ENCODE measurements at places on chromosomes 6 and 20.

DNA sequence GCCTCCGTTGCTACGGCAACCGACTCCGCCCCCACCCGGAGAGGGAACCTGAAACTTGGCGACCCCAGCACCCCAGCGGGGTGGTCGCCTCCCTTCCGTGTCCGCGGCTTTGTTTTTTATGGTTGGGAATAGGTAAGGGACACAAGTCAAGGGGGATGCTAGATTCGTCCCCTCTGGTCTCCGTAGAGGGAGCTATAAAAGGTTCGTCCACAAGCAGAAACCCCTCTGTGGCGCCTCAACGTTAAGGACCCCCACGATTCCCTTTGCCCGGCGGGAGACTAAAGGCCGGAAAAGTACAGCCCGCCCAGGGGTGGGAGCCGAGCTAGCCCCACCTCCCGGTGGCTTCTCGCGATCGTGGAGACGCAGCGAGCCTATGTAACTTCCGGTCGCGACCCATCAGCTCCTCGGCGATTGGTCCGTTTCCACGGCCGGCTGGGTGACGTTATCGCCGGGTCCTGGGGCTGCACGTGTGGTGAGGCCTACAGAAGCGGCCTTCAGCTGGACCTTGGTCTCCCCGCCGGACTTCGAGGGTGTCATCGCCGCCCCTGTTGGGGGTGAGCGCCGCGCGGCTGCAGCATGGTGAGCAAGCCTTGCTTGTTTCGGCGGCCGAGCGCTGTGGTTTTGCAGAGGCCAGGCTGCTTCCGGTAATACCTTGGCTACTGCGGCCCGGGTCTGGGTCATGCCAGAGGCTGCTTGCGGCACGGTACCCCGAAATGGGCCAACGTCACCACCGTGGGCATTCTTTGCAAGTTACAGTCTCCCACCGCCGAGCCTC lies at the start of gene LTV1:
Gene LTV1 (plus strand): TSS at position 437 of the 775 bp plus-strand sequence. CDS start 140 bp downstream, at position 577.
- DNase-seq, result peak; percentile 73

DNA sequence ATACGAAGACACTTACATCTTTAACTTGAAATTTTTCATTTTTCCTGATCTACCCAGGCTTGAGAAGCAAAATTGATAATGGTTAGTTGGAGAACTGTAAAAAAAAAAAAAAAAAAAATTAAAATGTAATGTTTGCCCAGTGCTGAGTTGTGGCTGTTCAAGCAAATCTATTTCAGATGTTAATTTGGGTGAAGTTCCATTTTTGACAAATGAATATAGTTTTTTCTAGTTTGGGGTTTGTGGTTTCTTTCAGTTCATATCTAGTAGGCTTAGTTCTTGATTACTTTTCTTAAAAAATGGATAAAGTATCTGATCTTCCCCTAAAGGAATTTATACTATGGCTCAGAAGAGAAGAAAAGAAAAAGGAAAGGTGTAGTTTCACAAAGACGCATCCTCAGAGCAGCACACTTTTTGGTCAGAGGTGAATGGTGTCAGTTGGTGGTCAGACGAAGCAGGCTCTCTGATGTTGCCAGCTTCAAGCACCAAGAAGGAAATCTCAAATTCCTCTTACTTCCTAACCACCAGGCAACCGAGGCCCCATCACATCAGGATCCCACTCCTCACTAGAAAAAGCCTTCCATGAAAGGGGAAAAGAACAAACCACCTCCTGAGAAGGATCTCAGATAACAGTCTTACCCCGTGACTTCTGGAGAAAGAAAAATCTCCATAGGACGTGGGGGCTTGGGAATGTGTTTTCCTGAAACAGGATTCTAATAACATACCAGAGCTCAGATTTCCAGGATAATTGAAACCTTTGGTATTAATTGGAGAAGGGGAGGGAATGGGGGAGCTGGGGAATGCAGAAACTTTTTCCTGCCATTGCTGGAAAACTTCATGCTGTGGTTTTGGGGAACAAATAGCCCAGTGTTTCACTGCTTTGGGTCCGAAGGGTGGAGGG lies 396.2 kb downstream of the CD83 start:
- no peak for DNase-seq

- no peak for DNase-seq
Measured at GRCh38 chr6:151576633-151577032, 82.8 kb downstream of the CCDC170 start.

- no peak for DNase-seq
Measured at GRCh38 chr6:165671222-165671768, 8.3 kb upstream of the PDE10A start.

GRCh38 chr6:40930045-40930444 lies 109.0 kb downstream of the UNC5CL start:
- no peak for DNase-seq

DNA sequence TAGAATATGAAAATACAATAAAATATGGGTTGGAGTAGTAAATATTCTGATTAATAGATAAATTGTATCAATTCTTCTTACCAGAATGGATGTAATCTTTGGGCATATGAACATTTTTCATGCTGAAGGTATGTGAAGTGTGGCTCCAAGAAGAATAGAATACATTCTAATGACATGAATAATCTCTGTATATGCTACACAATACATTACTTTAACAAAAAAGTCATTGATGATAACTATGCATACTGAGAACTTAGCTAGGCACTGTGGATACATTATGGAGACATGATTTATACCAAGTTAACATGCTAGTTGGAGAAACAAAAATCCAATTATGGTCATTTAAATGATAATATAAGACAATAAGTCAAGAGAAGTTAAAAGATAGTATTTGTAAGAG lies 62.7 kb upstream of the HDAC2 start:
- DNase-seq, result no peak

GRCh38 chr6:53335224-53335994 lies 13.3 kb downstream of the ELOVL5 start:
- no peak for DNase-seq

DNA sequence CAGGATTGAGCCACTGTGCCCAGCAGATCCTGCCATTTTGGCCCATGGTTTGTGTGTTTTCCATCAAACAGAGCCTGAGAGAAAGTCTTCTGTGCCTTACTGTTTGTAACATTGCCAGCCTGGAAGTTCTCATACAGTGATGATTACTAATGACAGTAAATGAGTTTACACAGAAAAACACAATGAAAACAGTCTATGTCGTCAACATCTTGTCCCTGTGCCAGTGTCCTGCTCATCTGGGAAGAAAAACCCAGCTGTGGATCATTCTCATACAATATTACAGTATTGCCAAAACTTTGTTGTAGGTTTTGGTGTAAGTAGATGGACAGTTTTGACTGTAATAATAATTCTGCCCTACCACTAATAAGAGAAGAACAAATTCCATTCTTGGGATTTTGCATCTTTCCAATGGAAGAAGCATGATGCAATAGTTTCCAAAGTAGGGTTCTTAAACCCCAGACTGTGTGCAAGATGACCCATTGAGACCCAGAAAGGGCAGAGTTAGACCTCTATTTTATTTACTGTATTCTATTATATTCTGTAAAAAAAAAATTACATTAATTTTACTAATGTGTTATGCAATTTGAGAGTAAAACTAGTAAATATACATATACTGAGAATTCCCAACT lies 135.0 kb upstream of the JARID2 start:
- no peak for DNase-seq

- no peak for DNase-seq
Measured at GRCh38 chr6:158665332-158665731, 15.5 kb downstream of the SYTL3 start.

DNA sequence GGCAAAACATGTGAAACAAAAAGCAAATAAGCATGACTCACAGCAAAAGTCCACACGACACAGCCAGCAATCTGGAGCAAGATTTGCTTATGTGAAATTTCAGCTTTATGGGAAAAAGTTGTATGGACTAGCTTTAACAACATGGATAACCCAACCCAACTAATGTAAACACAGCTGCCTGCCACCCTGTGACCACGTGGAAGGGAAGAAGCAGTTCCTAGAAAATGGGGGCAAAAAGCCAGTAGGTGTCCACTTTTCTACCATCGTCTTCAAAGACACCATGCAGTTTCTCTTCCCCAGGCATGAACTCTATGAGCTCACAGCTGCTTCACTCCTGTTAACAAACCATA lies 425.4 kb upstream of the RNF217 start:
- no peak for DNase-seq

DNA sequence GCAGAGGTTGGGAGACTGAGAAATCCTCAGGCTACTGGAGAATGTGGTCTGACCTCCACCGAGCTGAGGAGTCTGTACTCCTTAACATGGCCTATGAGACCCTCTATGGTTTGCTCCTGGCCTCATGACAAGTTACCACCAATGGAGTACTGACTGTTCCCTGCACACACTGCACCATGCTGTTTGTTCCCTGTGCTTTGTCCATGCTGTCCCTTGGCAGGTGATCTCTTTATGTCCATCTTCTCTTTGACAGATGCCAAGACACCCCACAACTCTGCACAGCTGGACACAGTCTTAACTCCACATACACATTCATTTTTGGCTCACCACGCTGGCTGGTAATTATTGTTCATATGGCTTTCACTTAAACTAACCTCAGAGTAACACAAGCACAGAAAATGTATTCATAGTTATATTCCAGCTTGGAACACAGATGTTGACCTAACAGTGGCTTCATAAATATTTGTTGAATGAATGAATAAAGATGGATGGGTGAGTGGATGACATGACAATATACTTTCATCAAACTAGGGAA lies 258.0 kb downstream of the ATXN1 start:
- DNase-seq, result no peak

GRCh38 chr6:38943964-38944363 lies 104.6 kb upstream of the GLP1R start:
- DNase-seq, result no peak

GRCh38 chr6:114556846-114557488 lies 214.1 kb upstream of the HS3ST5 start:
- no peak for DNase-seq

DNA sequence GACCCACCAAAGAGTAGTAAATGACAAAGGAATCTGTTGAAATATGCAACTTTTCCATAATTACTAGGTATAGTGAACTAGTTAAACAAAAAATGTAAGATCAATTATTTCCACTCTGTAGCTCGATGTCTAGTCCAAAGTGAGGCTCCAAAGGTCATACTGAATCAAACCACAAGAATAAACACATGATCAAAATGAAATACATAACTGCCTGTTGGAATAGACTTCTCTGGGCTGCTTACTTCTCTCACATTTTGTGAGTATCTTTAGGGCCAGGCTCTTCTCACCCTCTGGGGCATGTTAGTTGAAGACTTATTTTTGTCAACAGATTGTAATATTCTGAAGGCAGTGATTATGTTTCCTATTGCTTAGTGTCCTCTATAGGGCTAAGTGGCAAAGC lies 103.7 kb upstream of the TMEM170B start:
- no peak for DNase-seq

GRCh38 chr20:7765221-7765620 lies 175.0 kb downstream of the HAO1 start:
- DNase-seq, result no peak

DNA sequence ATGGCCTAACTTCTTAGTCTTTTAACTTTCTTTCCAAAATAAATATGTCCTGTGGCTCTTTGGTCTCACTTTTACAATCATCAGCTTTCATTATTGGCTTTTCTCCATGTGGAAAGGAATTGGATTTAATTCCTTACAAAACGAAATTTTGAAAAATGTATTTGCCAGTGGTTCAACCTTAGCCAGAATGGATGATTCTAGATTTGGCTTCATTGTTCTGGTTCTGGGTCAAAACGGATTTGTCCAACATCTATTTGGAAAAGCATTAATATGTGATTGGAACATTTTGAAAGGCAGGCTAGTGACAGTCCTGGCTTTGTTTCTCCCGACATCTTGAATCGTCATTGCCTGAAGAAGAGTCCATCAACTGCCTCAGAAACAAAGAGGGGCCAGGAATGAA lies 59.2 kb downstream of the TENT5A start:
- DNase-seq, result no peak

- DNase-seq, result no peak
Measured at GRCh38 chr20:43716123-43716522, 10.7 kb downstream of the GTSF1L start.

- DNase-seq, result no peak
Measured at GRCh38 chr6:166496460-166496859, 90.0 kb downstream of the RAMACL start.

DNA sequence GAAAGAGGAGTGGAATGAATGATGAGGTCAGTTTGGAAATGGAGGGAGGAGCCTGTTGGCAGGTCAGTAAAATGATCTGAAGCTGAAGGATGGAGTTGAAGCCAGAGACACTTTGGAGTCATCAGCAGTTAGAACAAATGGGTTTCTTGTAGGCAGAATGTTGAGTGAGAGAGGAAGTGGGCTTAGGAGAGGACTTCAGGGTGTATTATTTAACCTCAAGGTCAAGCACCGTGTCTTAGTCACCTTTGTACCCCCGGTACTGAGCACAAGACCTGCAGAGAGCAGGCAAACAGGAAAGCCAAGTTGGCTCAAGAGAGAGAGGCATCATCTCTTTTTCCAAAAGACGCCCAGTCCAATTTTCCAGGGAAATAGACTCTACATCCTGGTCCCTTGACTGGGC lies 23.3 kb downstream of the C20orf173 start:
- DNase-seq, result no peak

GRCh38 chr6:35850208-35850607 lies 45.1 kb downstream of the LHFPL5 start:
- DNase-seq, result no peak

GRCh38 chr6:75759207-75759606 lies 10.2 kb downstream of the MYO6 start:
- no peak for DNase-seq

- no peak for DNase-seq
Measured at GRCh38 chr6:116475141-116475540, 14.0 kb downstream of the CALHM6 start.

GRCh38 chr6:87806099-87806498 lies 104.1 kb upstream of the AKIRIN2 start:
- DNase-seq, result no peak

DNA sequence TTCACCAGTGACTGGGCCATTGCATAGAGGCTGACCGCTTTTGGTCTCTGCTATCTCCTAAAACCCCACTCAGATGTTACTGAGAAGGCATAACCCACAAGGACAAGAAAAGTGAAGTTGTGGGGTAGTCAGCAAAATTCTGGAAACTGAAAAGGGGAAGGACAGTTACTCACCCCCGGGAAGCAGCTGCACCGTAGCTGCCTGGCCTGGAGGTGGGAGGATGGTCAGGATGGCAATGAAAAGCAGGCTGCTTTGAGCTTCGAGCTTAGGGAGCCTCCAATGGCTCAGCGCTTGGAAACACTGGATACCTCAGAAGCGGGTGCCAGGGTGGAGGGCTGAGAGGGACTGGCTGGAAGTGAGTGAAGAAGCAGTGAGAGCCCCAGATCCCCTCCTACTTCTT lies 56.0 kb downstream of the KCNK5 start:
- no peak for DNase-seq

GRCh38 chr20:37189416-37190016 lies 10.2 kb upstream of the MROH8 start:
- DNase-seq, result no peak

- DNase-seq, result no peak
Measured at GRCh38 chr20:50673466-50674137, 17.7 kb downstream of the RIPOR3 start.

- no peak for DNase-seq
Measured at GRCh38 chr6:131250122-131250521, 114.9 kb downstream of the AKAP7 start.

- DNase-seq, result no peak
Measured at GRCh38 chr6:56245903-56246351, 1.5 kb downstream of the COL21A1 start.

GRCh38 chr6:113049190-113049589 lies 702.1 kb downstream of the RFPL4B start:
- no peak for DNase-seq
